Left cardiac atrium (tissue), 4 donors: ENCODE measurements at places on chromosomes 6 and 20.

DNA sequence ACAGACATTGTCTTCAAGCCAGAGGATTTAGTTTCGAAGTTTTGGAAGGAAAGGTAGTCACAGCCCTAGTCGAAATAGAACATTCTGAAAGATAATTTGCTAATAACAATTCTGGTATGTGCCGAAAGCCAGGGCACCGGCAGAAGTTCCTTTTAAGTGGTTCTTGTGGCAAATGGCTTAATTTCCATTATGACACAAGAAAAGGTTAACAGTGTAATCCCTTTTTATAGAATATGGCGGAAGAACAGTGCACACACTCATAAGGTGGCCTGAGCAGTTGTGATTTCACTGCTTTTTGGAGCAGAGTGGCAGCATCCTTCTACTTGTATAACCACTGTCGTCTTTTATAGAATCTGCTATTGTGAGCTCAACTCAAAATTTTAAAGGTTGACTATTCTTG lies 152.4 kb downstream of the SASH1 start:
- no peak for DNase-seq

GRCh38 chr6:88982720-88983119 lies 19.3 kb upstream of the RNGTT start:
- peak; percentile 43 for DNase-seq

GRCh38 chr6:90483116-90483839 lies 103.6 kb downstream of the MAP3K7 start:
- DNase-seq = no peak

GRCh38 chr6:56913285-56914074 lies 41.4 kb upstream of the BEND6 start:
- DNase-seq = no peak

DNA sequence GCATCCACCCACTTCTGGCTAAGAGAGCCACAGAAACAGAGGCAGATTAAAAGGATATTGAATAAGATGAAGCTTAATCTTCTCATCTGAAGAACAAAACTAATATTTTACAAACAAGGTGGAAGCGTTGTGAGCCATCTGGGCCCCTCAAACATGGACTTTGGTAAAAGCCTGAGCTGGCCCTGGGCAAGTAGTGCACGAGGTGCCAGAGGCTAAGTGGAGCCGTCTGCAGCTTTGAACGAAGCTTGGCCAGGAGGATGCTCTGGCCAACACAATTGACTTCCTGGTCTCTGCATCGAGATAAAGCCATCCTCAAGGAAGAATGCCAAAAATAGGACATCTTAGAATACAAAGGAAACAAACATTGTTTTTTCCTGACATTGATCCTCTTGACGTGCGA lies 53.2 kb upstream of the PLEKHG1 start:
- no peak for DNase-seq

- no peak for DNase-seq
Measured at GRCh38 chr20:9353180-9353915, 161.0 kb upstream of the LAMP5 start.

- DNase-seq = peak; percentile 87
Measured at GRCh38 chr20:62952373-62952967, at the start of gene SLC17A9. SLC17A9 (plus strand) TSS chr20:62952709; CDS start chr20:62952831, 122 bp downstream.

- no peak for DNase-seq
Measured at GRCh38 chr6:8278562-8278961, 156.8 kb downstream of the SLC35B3 start.

- peak; percentile 23 for DNase-seq
Measured at GRCh38 chr20:63522091-63522868, 1.7 kb downstream of the PPDPF start.

DNA sequence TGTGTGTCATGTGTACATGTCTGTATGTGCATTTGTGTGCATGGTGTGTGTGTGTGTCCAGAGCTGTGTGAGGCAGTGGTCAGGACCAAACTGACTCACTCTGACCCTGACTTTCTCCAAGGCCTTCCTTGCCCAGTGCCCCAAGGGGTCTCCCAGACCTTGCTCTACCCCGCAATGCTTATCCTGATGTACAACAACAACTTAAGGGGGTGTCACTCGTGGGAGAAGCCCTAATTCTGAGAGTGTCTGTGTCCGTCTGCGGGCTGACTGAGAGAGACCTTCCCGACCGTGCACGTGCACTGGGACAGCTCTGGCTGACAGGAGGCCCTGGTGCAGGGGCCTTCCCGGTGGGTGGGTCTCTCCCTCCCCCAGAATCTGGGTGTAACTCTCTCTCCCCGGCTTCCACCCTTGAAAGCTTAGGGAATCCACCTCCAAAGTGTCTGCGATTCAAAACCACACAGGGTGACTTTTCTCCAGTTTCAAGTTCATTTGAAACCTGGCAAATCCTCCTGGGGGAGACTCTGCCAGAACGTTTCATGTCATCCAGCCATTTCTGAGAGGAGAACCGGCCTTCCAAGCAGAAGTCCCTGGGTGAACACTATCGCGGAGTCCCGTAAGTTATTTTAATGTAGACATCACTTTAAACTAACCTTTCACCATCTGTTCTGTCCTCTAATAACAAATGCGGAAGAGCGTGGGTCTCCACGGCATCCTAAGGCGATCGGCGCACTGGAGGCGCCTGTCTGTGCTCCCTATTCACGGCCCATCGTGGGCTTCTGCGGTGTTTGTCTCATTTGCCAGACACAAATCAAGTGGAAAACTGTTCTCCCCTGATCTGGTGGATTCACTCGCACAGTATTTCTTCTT lies 225.5 kb downstream of the TAF4 start:
- no peak for DNase-seq

DNA sequence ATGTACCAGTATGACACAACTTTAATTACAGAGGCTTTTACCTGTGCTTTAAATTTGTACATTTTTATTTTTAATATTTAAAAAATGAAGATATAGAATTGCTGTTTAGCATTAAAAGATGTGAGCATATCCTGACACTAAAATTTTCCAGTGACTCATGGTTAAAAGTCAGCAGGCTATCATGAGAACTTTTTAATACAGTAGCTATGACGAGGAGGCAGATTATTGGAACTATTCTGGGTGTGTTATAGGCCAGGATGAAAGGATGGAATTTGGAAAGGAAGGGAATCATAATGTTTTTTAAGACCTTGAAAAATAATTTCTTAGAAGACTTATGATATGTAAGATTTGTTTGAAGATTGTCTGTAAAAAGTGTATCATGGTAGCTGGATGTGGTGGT lies 91.0 kb downstream of the GFRA4 start:
- DNase-seq = no peak

GRCh38 chr6:122063076-122063475 lies 336.4 kb upstream of the HSF2 start:
- DNase-seq = no peak

DNA sequence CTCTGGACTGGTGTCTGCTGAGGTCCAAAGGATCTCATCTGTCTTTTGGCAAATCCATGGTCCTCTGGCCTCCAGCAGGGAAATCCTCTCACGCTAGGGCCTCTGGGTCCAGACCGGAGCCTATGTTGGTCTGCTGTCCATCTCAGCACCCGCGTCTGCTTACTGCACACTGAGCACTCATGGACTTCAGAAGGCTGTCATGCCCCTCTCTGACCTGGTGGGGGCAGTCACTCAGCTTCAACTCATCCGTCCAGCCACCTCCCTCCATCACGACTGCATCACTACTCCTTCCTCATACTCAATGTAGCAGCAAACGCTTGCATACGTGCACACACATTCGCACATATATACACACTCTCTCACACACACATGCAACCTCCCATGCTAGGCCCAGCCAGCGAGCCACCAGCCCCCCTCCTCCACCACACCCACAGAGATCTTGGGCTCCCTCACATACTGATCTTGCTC lies 33.3 kb downstream of the GABRR2 start:
- DNase-seq = no peak

DNA sequence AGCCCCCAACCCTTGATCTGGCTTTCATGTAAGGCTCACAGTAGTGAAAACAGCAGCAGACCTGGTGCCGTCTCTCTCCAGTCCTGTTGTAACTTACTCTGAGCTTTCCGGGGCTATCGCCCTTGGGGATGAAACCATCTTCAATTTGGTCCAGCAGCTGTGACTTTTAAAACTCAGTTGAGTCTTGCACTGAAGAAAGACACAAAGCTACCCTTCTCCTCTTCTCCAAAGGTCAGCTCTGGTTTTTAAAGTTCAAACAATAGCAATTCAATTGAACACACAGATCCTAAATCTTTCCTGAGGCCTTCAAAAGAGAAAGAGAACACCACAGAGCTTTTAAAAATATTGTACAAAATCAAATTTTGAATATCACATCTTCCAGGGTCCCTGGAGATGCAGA lies 83.5 kb downstream of the SNX5 start:
- DNase-seq = no peak

DNA sequence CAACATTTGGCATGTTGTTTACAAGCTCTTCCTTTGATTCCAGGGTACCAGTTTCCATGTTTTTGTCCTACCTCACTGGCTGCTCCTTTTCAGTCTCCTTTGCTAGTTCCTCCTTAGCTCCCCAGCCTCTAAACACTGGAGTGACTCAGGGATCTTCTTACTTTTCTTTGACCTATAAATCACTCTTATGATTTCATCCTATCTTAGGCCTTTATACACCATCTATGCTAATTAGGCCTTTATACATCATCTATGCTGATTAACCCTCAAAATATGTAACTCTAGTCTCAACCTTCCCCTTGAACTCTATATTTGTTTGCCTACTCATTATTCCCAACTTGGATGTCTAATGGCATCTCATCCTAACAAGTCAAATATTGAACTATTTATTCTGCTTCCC lies 9.5 kb downstream of the TMEM30A start:
- DNase-seq = no peak

DNA sequence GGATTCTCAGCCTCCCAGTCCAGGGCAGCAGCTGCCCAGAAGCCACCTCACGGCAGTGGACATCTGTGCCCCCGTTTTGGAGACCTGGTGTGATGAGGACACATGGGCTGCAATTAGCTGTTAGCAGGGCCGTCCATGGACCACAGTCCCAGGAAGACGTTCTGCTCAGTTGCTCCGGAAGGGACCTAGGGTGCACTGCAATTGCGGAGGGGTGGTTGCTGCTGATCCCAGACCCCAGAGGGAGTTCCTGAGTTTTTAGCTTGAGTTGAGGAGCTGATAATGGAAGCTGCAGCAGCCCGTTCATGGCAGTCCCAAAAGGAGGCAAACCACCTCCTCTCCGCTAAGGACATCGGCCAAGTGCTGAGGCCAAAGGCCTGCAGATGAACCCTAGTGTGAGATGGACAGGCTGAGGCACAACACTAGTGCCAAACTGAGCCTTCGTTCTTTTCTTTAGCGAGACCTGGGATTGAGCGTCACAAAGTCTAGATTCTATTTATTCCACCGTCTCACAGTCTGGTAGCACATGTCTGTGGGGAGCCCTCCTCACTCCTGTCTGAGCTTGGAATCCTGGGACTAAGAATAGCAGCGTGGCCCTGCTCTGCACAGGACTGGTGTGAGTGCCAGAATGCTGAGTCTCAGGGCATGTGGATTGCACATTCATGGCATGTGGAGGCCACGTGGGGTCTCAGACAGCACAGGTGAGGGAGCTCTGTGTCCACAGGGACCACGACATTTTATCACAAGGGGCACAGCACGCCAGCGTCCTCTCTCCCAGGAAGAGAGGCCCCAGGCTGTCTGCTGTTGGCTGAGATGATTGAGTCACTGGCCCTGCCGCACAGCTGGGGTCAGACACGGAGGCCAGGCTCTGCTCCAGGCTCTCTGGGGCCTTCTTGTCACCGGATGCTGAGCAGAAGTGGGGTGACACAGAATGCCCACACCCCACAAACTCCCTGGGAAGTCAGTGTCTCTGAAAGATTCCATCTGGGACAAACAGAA lies 113.4 kb downstream of the PSMB1 start:
- DNase-seq = no peak

DNA sequence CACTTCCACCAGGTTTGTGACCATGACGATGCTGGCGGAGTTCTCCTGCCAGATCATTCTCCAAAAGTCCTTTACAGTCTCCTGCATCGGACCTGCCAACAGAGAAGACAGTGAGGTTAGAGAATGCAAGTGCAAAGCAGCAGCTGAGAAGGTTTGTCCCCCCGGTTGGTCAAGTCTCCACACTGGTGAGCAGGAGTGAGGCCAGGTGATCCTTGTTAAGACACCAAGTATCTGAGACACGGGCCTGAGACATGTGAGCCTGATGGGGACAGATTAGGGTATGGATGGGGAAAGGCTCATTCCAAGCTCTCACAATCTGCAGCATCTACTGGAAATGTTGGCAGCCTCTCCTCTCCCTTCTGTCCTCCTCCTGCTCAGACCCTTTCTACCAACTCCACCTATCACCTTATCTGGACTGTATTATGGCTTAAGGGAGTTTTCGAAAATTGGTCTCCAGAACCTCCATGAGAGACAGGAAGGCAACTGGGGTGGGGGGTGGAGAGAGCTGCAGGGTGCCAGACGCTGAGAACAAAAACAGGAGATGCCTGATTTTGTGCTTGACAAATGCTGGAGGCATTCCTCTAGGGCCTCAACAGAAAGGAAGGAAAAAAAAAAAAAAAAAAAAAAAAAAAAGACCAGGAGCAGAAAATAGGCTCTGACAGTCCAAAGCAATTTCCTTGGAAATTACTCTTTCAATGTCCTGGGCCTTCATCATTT lies 500.4 kb upstream of the CHD6 start:
- DNase-seq = no peak

DNA sequence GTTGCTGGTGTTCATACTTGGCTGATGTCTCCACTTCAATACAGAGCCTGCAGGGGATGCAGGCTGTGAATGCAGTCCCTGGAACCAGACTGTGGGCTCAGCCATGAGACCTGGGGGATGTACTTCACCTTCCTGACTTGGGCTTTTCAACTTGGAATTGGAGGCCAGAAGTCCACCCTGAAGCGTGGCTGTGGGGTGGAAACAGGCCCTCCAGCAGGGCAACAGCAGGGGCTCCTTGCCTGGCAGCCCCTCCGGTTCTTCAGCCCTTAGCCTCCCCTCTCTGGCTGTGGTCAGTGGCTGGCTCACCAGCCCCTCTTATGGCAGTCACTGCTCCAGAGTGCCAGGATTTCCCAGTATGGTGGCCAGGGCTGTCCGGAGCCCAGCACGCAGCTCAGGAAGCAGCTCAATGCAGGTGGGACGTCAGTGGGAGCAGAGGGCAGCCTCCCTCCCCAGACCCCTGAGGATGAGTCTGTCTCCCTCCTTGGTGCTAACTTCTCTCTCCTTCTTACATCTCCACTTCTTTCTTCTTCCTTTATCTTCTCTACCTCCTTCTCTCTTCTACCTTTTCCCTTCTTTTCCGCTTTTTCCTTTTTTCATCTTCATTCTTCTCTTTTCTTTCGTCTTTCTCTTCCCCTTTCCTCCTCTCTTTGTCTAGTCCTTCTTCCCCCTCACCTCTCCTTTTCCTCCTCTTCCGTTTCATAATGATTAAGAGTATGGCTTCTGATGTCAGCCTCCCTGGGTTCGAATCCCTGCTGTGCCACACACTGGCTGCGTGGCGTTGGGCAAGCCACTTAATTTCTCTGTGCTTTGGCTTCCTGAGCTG lies 45.3 kb downstream of the SLC52A3 start:
- DNase-seq = no peak

DNA sequence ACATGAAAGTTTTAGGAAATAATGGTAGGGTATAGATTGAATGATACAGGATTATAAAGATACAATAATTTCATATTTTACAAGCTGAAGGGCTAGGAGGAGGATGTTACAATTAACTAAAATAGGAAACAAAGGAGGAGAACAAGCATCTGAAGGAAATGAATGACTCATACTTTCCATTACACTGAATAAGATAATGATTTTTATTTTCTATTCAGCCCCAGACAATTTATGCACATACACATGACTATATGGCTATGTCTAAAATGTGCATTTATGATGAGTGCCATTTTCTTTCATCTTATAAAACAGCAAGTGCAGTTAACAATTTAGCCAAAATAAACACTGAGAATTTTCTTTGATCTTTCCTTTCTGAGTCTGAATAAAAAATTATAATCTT lies 994.6 kb upstream of the ADGRB3 start:
- no peak for DNase-seq

GRCh38 chr20:58511364-58511763 lies 3.8 kb downstream of the APCDD1L start:
- DNase-seq = no peak

GRCh38 chr6:158954753-158955152 lies 45.2 kb downstream of the RSPH3 start:
- DNase-seq = no peak
